B cell (primary cell): ENCODE measurements at places on chromosomes 12 and 14.

- no peak for DNase-seq
Observed at GRCh38 chr12:76674669-76675315, 89.1 kb upstream of the ZDHHC17 start.

- no peak for DNase-seq
Observed at GRCh38 chr14:29222671-29223268, 456.2 kb downstream of the FOXG1 start.

GRCh38 chr12:119694111-119694510 is 26.2 kb downstream of the PRKAB1 start:
- DNase-seq, result no peak

DNA sequence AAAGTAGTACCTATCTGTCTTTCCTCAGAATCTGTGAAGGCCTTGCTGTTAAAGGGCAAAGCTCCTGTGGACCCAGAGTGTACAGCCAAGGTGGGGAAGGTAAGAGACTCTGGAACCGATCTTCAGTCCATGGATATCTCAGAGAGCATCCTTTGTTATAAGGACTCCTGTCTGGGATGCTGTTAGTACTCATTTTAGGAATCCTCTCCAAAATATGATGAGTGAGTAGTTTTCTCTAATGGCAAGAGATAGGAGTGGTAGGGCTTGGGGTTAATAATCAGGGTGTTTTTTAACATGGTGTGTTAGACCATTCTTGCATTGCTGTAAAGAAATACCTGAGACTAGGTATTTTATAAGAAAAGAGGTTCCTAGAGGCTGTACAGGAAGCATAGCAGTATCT is 1.9 kb downstream of the PARP2 start:
- DNase-seq, result no peak

DNA sequence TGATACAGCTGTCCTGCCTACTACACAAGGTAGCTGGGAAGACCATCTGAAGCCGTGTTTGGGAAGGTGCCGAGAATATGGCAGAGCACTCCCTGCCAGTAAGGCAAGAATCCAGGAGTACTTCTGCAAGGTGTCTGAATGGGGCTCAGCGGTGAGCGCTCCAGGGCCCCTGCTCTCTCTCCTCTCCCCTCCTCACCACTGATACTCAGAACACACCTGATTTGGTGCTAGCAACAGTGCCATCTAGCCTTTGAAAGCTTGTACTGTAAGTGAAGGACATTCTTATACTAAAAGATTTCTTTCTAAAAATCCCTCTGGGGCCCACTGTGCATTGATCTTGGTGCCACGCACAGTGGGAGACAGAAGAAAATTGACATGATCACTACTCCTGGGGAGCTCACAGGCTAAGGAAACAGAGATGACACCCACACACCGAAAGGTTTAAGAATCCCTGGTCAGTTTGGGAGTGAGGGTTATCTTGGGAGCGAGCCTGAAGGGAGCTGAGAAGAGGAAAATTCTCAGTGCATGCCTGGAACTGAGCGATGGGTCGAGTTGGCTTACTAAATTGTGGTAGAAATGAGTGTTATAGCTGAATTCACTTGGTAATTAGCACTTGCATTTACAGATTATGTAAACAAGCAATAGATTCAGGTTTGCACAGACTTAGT is 216.9 kb downstream of the NTF3 start:
- no peak for DNase-seq

- no peak for DNase-seq
Observed at GRCh38 chr12:21551841-21552465, 25.9 kb downstream of the SPX start.

- DNase-seq, result no peak
Observed at GRCh38 chr14:99670361-99671234, 13.5 kb upstream of the CYP46A1 start.

- no peak for DNase-seq
Observed at GRCh38 chr12:6891646-6892001, 13.0 kb upstream of the LRRC23 start.

DNA sequence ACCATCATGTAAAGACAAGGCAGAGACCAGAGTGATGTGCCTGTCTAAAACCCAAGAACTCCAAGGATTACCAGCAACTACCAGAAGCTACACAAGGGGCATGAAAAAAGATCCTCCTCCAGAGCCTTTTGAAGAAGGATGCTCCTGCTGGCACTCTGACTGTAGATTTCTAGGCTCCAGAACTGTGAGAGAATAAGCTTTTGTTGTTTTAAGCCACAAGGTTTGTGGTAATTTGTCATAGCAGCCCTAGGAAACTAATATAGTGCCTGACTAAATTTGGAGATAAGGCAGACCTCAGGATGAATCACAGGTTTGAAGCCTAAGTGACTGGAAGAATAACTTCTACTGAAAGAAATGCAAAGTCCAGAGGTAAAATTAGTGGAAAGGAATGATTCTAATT is 132.9 kb downstream of the CEP83 start:
- no peak for DNase-seq
